PC-3 (cell line): ENCODE measurements at places on chromosomes 12 and 14. TPM values are rescaled to one million over a fixed set of nuclear protein-coding genes. Genes with fewer than 3 reads are reported as not detected.

The STAB2 gene
- not detected in 2 replicates for total RNA-seq

The G2E3 gene
- 27.8 and 32.8 TPM in 2 replicates for total RNA-seq

The AICDA gene
- total RNA-seq = not detected in 2 replicates

The TEX22 gene
- 0.29 and 0.40 TPM in 2 replicates for total RNA-seq

The PLA2G1B gene
- not detected in 2 replicates for total RNA-seq

GRCh38 chr12:120909633-120910298 is 5.6 kb upstream of the SPPL3 start:
- no peaks in the 10 kb centered on the region for H3K27me3 ChIP-seq
- H3K4me1 ChIP-seq = peaks cover 8% of the 10 kb centered on the region
- no peak overlapping the region for H3K4me3 ChIP-seq
- no peak for DNase-seq
- H3K27ac ChIP-seq = no peak overlapping the region

- H3K4me1 ChIP-seq = no peaks in the 10 kb centered on the region
- H3K4me3 ChIP-seq = no peak overlapping the region
- no peak overlapping the region for H3K27ac ChIP-seq
- H3K36me3 ChIP-seq = no peaks in the 10 kb centered on the region
Measured at GRCh38 chr12:102638777-102639176, 158.4 kb upstream of the IGF1 start.

- peaks cover 10% of the 10 kb centered on the region; the same call in 1 of the 2 replicates for H3K36me3 ChIP-seq
- H3K27ac ChIP-seq = no peak overlapping the region
Measured at GRCh38 chr12:112175361-112176155, 50.2 kb downstream of the TRAFD1 start.

DNA sequence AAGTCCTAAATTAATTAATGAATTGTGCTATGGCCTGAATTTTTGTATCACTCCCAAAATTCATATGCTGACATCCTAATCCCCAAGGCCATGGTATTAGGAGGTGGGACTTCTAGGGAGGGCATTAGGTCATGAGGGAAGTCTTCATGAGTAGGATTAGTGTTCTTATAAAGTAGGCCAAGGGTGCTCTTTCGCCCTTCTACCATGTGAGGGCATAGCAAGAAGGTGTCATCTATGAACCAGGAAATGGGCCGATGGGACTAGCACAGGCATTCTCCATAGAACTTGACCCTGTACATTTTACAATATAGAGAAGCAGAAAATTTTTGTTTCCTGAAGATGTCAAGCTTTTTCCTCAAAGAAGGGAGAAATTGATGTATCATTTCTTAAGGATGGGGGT is 12.5 kb downstream of the SYT10 start:
- no peaks in the 10 kb centered on the region for H3K27me3 ChIP-seq
- H3K4me3 ChIP-seq = no peak overlapping the region
- peaks cover 9% of the 10 kb centered on the region; the same call in 1 of the 2 replicates for H3K4me1 ChIP-seq

GRCh38 chr14:101242442-101243385 is 318.6 kb upstream of the DIO3 start:
- DNase-seq = no peak
- H3K27me3 ChIP-seq = no peaks in the 10 kb centered on the region
- H3K36me3 ChIP-seq = no peaks in the 10 kb centered on the region
- no peak overlapping the region for H3K27ac ChIP-seq
- no peak overlapping the region for H3K4me3 ChIP-seq

DNA sequence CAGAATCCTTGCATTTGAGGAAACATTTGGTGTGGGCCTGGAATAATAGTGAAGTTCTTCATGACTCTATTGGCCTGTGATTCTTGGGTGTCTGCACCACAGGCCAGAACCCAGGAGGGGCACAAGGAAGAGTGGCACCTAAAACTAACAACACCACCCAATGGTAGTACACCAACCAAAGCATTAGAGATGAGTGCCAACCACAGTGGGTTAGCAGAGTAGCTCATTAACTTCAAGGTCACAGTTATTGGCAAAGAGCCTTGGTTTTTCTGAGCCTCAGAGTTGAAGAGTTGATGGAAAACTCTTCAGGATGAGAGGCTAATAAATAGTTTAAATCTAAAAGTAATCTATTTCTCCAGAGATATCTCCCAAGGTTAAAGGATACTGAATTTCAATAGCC is 57.0 kb downstream of the HELB start:
- no peak overlapping the region for H3K4me3 ChIP-seq
- no peaks in the 10 kb centered on the region for H3K36me3 ChIP-seq
- DNase-seq = no peak
- no peaks in the 10 kb centered on the region for H3K27me3 ChIP-seq
- no peaks in the 10 kb centered on the region for H3K4me1 ChIP-seq

DNA sequence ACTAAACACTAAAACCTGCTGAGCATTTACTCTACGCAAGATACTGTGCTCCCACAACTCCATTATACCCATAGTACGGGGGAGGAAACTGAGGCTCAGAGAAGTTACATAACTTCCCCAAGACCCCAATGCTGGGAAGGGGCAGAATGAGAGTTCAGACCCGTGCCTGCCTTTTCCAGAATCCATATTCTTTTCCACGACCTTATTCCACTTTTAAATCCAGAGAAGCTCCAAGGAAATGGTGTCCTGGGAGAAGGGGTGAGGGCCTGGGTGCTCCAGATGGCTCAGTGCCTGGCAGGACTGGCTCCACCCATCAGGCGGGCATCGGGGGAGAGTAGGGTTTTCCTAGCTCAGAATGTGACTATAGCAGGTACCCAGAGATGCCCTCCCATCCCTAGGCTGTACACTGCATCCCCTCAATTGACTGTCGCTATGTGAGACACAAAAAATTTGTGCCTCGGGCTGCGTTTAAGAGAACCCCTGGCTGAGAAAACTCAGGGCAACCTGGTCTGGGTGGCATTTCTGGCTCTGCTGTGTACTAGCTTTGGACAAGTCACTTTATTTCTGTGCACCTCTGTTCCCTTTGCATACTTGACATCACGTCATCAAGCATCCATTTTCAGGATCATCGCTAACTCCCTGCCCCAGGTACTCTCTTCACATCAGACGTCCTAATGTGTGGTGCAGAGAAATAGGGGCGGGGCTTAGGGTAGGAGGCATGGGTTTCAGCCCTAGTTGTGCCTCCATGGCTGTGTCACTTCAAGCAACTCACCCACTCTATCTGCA is 11.6 kb upstream of the IQSEC3 start:
- H3K27ac ChIP-seq = no peak overlapping the region
- no peak for DNase-seq
- peaks cover 73% of the 10 kb centered on the region for H3K27me3 ChIP-seq
- H3K4me3 ChIP-seq = no peak overlapping the region
- no peaks in the 10 kb centered on the region for H3K4me1 ChIP-seq

- H3K36me3 ChIP-seq = no peaks in the 10 kb centered on the region
- no peaks in the 10 kb centered on the region for H3K27me3 ChIP-seq
- H3K4me3 ChIP-seq = no peak overlapping the region
- DNase-seq = peak; percentile 7
- H3K4me1 ChIP-seq = no peaks in the 10 kb centered on the region
Measured at GRCh38 chr12:100959481-100959880, 164.9 kb downstream of the ANO4 start.

DNA sequence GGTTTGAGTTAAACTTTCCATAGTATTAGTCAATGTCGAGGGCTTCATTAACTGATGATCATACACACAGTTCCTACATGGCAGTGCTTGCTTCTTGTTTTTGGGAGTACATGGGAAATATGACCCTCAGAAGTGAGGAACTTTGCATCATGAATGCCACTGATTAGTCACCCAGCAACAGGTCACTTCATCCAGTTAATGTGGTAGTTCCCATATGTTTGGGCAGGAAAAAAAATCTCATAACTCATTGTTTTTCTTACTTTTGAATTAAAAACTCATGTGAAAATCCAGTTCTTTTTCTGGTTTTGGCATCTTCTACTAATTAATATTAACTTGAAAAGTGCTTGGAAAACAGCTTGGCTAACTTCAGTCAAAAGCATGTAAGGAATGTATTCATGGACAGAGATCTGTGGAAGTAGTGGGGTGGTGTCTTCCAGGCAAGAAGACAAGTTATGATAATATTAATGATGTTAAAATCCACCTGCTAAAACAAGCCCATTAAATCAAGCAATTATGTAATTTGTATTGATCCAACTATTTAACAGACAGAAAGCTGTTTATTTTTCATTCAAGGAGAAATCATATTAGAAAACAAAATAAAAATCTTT is 309.1 kb upstream of the NAV3 start:
- 0 out of 2 replicates have a peak, but pooled peaks cover 3% of the 10 kb centered on the region for H3K27me3 ChIP-seq
- DNase-seq = no peak
- H3K4me3 ChIP-seq = no peak overlapping the region
- no peak overlapping the region for H3K27ac ChIP-seq

GRCh38 chr12:9732921-9733461 is at the start of gene CLECL1:
CLECL1 (minus strand) TSS chr12:9733097.
- H3K27me3 ChIP-seq = no peaks in the 10 kb centered on the region
- no peaks in the 10 kb centered on the region for H3K4me1 ChIP-seq
- H3K27ac ChIP-seq = no peak within 1 kb of the TSS
- H3K36me3 ChIP-seq = no peaks in the 10 kb centered on the region
- no peak within 1 kb of the TSS for H3K4me3 ChIP-seq
- no peak for DNase-seq

DNA sequence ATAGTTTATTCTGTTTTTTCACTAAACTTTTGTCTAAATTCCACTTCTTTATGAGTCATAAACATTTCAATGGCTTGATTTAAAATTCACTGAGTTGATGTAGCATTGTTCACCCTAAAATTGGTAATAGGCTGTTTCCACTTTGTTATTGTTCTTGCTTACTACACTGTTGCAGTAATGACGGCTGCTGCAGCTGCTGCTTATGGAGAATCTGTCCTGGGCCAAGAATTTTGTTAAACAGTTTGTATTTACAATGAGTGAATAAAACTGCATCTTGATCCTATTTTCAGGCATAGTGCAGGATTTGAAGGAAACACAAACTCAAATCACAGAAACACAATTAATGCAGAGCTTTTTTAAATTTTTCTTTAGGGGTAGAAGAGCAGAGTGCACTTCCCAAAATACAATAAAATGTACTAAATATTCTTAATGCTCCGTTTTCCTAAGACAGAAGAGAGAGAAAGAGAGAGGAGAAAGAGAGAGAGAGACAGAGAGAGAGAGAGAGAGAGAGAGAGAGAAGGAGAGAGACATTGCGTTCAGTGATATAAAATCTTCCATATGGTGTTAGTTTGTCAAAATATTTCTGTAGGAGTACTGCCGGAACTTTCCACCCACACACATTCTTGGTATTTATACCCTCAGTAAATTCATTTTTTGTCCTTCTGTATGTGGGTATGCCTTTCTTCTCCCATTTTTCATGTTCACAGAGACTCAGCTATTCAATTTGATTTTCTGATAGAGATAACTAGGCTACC is 266.4 kb downstream of the LRFN5 start:
- H3K4me1 ChIP-seq = no peaks in the 10 kb centered on the region
- no peaks in the 10 kb centered on the region for H3K27me3 ChIP-seq
- no peak overlapping the region for H3K4me3 ChIP-seq
- no peak for DNase-seq

DNA sequence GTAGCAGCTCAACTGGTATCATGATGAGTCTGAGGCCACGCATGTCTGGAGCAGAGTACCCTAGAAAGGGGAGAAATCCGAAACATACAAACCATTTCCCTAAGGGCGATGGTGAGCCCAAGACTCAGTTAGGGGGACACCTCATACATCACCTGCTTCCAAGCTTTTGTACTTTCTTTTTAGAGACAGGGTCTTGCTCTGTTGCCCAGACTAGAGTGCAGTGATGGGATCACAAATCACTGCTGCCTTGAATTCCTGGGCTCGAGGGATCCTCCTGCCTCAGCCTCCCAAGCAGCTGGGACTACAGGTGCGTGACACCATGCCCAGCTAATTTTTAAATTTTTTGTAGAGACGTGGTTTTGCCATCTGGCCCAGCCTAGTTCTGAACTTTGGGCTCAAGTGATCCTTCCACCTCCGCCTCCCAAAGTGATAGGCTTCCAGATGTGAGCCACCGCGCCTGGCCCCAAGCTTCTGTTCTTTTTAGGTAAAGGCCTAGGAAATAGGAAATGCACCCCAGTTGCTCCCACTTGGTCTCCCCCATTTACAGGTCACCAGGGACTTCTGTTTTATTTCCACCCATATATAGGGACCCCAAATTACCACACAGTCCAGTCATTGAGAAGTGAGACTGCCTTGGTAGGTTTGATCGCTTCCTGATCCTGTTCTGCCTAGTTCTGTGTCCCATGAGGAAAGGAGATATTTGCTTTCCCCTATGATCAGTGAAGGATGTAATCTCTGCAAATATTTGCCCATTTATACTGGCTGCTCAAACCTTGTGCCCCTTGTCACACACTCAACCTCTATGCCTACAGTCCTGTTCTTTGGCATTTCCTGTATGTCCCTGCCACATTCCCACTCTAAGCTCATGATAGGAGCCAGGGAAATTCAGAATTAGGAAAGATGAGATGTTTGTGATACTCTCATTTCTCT is at the start of gene APOF:
Gene APOF, minus strand, starts transcription at position 728 of the 930 bp plus-strand sequence. Its CDS starts 112 bp downstream, at position 616.
- DNase-seq = no peak
- H3K36me3 ChIP-seq = no peaks in the 10 kb centered on the region
- H3K27ac ChIP-seq = no peak within 1 kb of the TSS
- H3K4me1 ChIP-seq = peaks cover 14% of the 10 kb centered on the region

DNA sequence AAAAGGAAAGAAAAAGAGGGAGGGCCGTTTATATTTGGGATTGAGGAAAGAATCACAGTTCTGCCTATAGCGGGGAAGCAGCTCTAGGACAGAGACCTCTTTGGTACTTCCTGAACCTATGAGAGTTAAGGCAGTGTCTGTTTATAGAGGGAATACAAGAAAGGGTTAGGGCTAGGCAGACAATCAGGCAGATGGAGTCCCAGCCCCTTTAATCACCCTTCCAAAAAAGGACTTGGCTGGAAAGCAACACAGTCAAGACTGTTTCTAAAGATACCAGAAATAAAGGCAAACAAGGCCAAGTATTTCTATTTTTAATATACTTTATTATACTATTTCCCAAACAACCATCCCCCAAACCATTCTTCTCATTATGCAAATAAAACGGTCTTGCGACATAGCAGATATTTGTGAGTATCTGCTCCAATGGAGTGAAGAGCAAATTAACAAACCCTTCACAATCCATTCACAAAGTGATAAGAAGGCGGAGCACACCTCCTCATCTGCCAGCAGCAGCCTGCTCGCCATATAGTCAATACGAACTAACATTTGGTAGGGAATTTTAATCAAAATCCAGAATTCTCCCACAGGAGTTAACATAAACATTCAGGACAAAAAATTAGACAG is 697 bp upstream of the GRIP1 start:
- no peaks in the 10 kb centered on the region for H3K27me3 ChIP-seq
- no peak overlapping the region for H3K27ac ChIP-seq
- H3K36me3 ChIP-seq = no peaks in the 10 kb centered on the region

DNA sequence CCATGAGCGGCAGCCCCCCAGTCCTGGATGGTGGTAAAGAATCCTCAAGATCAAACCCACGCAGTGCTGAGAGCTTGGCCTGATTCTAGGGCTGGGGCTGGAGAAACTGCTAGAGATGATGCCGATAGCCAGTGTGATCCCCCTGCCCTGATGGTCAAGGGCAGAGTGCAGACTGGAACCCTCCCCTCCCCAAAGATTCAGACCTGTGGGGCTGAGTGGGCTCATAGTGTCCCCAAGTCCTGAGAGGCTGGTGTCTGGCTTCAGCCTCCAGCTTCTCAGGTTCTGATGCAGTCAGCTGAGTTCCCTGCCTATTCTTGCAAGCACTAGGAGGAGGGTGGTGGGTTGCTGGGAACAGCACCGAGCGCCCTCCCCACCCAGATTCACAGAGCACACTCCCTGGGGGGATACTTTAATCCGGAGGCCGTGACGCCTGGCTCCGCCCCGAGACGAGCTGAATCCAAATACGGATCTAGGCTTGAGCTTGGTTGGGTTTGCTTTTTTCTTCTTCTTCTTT is 11.9 kb downstream of the RHOF start:
- H3K36me3 ChIP-seq = peaks cover 40% of the 10 kb centered on the region
- no peak overlapping the region for H3K4me3 ChIP-seq
- no peaks in the 10 kb centered on the region for H3K27me3 ChIP-seq
- peaks cover 41% of the 10 kb centered on the region for H3K4me1 ChIP-seq
- peak overlapping the region; percentile 23; the same call in 1 of the 2 replicates for H3K27ac ChIP-seq
